Body of pancreas (tissue), 4 donors: ENCODE measurements at places on chromosomes 12 and 14. TPM values are rescaled to one million over a fixed set of nuclear protein-coding genes. Genes with fewer than 3 reads are reported as not detected.

IL31 gene
- not detected for total RNA-seq

PZP gene
- total RNA-seq = not detected

NXPH4 gene
- total RNA-seq = 2.9 TPM

POTEM gene
- not detected for total RNA-seq

DNA sequence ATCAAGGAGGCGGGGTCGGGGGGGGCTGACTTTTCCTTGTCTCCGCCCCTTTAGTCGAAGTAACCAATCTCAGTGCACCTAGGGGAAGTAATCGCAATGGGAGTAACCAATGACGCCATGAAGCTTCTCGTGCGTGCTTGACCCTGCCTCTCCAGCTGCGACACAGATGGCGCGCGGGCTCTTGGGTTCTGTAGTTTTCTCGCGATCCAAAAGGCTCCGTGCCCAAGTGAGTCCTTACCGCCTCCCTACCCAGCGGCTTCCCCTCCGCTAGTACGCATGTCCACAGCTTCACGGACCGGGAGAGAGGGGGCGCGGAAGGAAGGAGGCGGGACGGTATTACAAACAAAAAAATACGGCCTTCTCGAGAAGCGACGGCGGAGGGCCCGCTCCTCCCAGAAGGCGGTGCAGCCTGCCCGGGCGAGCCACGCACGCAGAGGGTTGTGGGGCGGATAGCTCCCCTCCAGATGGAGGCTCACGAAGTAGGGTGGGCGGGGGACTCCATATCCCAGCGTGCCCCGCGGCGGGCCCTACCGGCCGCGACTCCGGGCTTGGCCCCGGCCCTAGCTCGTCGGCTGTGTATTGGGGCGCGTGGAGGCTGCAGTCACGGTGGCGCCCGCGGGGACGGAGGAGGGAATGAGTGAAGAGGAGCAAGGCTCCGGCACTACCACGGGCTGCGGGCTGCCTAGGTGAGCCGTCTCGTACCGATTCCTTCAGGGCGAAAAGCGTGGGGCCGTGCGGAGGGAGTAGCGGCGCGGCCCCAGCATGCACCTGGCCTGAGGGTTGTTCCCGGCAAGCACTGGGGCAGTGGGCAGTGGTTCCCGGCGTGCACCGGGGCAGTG is at the start of gene TARBP2:
Gene TARBP2 (plus strand): TSS at position 508 of the 839 bp plus-strand sequence. CDS start 126 bp downstream, at position 634.
- DNase-seq = peak; percentile 99

DNA sequence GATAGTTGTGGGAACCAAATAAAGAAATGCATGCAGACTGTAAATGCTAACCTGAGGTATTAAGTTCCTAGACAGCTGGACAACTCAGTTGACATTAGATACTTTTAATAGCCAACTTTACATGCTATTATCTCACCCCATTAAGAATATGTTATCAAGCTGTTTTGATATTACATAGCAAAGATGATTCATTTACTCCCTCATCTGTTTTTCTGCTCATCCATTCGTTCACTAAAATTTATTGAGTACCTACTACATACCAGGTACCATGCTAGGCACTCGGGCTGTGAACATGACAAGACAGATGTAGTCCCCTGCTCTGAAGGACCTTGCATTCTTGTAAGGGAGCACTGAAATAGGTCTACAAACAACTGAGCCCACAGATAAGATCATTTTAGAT is 192.4 kb downstream of the DACT1 start:
- no peak for DNase-seq

GRCh38 chr14:91277546-91278382 is 33.3 kb upstream of the GPR68 start:
- no peak for DNase-seq

DNA sequence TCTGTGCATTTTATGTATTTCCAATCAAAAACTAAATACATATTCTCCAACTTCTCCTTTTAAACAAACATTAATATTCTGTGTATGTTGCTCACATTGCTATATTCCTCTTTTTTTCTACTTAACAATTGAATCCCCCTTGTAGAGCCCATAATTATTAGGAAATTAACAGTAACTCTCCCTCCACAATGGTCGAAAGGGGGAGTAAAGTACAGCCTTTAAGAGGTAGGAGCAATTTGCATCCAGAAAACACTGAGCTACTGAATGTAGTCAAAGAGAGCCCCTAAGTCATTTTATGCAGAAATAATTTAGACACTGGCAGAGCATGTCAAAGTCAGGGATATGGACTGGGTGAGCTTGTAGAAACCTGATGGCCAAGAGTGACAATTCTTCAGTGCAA is 57.2 kb upstream of the SCN8A start:
- no peak for DNase-seq

GRCh38 chr12:4141348-4142270 is 132.0 kb upstream of the CCND2 start:
- no peak for DNase-seq

DNA sequence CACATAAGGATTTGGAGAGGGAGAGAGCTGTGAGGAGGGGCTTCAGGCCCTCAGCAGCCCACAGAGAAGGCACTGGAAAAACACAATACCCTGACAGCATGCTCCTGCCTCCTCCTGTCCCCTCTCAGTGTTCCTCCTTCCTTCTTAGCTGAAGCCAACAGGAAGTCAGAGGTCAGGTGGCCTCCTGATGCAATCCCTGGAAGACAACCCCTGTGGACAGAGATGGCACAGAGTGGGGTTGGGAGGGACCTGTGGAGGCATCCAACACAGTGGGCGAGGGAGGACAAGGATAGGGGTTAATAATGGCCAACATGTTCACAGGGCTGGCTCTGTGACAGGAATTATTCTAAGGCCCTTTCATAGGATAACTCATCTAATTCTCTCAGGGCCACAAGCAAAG is 15.4 kb upstream of the IFI27L2 start:
- no peak for DNase-seq

GRCh38 chr12:460261-461230 is 807 bp downstream of the B4GALNT3 start:
- peak; percentile 47 for DNase-seq

GRCh38 chr14:79225815-79226214 is 985.5 kb downstream of the DIO2 start:
- DNase-seq = no peak
